GM12892 (cell line): ENCODE measurements at places on chromosomes 11 and 22.

DNA sequence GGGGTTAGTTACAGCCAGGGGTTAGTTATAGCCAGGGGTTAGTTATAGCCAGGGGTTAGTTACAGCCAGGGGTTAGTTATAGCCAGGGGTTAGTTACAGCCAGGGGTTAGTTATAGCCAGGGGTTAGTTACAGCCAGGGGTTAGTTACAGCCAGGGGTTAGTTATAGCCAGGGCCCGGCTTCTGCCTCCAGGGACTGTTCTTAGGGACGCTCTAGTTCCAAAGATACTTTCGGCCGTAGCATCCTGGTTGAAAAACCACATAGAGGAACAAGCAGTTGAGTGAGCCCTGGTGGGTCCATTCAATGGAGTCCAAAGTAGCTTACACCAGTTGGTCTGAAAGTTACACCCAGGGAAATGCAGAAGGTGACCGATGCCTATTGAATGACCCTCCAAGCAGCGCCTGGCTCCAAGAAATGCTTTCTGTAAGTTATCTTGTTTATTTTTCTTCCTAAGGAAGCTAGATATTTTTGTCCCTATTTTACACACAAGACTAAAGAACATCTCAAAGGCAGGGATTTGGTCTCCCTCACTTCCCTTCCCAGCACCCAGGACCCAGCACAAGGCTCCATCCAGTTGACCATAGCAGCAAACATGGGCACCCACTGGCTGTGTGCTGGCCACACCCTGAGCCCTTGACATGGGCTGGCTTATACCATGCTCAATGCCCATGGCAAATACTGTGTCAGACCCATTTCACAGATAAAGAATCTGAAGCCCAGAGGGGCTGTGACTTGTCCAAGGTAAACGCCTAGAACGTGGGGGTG, 49.7 kb upstream of the SHISAL1 start:
- DNase-seq = no peak

DNA sequence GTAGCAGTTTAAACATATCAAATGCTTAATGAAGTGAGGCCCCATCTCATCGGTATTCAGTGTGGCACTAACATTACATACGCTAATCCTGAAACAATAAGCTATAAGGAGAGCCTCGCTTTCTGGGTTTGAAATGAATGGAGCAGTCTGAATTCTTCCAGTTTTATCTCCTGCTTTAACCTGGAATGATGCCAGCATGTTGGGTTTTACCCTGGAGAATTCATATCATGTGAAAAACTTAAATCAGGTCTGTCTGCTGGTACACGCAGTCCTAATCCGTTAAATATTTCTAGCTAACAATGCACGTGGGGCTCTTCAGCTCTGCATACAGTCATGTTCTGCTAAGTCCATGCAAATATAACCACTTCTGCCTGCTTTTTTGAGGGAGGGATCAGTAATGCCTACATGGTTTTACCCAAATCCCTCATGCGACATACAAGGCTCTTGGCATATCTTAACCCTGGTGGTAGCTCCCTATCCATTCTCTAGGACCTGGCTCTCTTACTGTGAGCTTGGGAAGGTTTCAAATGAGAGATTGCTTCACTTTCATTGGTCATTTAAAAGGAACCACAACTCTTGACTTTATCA, 92.7 kb downstream of the COMMD9 start:
- no peak for DNase-seq

GRCh38 chr22:30245181-30245984, 1.2 kb downstream of the LIF start:
- no peak for DNase-seq

DNA sequence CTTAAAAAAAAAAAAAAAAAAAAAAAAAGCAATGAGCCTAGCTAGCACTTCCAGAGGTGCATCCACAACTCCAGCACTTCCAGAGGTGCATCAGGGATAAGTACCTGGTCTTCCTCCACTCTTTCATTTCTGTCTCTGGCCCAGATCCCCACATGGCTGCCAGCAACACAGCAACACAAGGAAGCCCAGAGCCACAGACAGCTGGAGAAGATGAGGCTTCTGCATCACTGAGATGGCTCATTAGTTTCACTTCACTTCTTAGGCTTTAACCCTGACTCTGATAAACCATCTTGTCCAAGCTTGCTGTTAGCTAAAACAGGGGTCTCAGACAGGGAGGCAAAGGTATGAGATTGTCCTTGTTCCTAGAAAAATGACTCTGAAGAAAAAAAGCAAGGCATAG, 35.6 kb downstream of the PC start:
- DNase-seq = no peak

DNA sequence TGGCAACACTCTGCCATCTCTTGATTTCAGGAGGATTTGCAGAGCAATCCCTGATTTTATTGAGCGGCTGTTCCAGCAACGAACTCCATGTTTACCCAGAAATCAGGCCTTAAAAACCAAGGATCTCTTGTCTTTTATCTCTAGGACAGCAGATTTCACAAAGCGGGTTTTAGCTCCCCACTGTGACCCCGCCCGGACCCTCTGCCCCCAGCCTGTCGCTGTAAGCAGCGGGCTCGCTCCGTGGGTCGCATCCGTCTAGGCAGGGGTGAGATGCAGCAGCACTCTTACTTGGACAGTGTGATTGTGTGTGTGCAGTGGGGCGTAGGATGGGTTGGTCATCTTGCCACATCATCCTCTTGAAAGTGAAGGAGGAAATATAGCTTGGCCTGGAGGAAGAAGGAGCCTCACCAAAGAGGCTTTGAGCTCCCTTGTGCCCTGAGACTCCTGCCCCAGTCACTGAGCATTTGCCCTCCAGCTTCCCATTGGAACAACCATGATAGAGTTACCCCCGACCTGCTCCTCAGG, 189.2 kb upstream of the TBCEL start:
- DNase-seq = no peak

- no peak for DNase-seq
Observed at GRCh38 chr11:61728940-61729219, 23.6 kb upstream of the MYRF start.

DNA sequence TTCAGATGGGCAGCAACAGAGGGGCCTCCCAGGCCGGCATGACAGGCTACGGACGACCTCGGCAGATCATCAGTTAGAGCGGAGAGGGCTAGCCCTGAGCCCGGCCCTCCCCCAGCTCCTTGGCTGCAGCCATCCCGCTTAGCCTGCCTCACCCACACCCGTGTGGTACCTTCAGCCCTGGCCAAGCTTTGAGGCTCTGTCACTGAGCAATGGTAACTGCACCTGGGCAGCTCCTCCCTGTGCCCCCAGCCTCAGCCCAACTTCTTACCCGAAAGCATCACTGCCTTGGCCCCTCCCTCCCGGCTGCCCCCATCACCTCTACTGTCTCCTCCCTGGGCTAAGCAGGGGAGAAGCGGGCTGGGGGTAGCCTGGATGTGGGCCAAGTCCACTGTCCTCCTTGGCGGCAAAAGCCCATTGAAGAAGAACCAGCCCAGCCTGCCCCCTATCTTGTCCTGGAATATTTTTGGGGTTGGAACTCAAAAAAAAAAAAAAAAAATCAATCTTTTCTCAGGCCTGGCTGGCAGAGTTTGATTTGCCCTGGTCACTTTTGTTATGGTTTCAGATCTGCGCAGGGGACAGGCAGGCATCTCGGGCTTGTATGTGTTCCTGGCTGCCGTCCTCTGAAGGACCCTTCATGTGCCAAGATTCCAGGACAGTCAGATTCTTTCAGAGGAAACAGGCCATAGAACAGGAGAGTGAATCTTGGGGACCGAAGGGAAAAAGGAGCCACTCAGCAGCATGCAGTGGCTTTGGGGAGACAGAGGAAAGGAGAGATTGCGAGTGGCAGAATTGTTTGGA, 5.3 kb downstream of the TAGLN start:
- no peak for DNase-seq

DNA sequence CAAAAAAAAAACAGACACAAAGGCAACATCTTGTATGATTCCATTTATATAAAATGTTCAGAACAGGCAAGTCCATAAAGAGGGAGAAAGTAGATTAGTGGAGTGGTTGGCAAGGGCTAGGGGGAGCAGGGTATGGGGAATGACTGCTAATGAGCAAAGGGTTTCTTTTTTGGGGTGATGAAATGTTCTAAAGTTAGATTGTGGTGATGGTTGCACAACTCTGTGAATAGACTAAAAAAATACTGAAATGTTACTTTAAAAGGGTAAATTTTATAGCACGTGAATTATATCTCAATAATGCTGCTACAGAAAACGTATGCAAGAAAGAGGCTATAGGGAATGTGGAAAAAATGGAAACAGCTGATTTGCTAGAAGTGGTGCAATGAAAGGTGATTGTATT, 155.1 kb downstream of the TENM4 start:
- no peak for DNase-seq

DNA sequence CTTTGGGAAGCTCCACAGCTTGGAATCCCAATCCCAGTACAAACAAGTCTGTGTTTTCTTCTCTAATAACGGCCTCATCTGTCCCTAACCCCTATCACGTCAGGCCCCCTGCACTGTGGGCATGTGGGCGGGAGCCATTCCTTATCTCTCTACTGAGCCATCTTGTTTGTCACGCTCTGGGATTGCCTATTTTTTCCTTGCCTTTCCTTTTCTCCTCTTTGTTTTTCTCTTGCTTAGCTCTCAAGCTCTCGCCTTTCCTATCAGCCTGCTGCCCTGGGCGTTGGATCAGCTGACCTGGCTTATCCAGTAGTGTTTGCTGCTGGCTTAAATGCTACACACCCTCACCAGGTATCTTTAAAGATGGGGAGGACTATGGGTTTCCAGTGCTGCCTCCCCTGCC, 35.8 kb downstream of the ARHGAP1 start:
- DNase-seq = no peak

GRCh38 chr11:27699926-27700350, 317 bp downstream of the BDNF start:
- no peak for DNase-seq

DNA sequence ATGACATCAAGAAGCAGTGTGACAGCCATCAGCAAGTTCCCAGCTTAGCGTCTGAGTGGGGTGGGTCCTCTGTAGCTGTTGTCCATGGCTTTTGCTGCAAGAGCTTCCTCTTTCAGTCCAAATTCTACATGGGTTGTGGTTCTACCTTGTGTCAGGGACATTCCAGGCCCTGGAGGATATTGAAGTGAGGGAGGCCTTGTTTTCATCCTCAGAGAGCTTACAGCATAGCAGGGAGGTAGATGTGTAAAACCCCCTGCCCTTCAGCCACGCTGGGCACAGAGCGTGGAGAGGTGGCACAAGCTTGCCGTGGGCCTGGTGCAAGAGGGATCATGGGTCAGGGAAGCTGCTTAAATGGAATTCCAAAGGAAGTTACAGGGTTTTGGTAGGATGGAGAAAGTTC, 93.9 kb downstream of the GRIK4 start:
- no peak for DNase-seq

GRCh38 chr11:78399136-78399535, 18.5 kb downstream of the GAB2 start:
- no peak for DNase-seq
